Activated CD4-positive, alpha-beta T cell treated with anti-CD3 and anti-CD28 coated beads, Interleukin-2, Interleukin-6, amounts not matched to agents 100 ng/mL and 50 ng/mL, durations not matched to agents 16 hours and 8 hours (primary cell): ENCODE measurements at places on chromosomes 5 and 9.

- no peak for DNase-seq
Measured at GRCh38 chr9:86577420-86578333, 223.5 kb upstream of the TUT7 start.

GRCh38 chr9:123063896-123064295 lies 30.4 kb downstream of the GPR21 start:
- DNase-seq = no peak

GRCh38 chr5:141001844-141002604 lies 35.7 kb downstream of the PCDHAC2 start:
- DNase-seq = no peak

DNA sequence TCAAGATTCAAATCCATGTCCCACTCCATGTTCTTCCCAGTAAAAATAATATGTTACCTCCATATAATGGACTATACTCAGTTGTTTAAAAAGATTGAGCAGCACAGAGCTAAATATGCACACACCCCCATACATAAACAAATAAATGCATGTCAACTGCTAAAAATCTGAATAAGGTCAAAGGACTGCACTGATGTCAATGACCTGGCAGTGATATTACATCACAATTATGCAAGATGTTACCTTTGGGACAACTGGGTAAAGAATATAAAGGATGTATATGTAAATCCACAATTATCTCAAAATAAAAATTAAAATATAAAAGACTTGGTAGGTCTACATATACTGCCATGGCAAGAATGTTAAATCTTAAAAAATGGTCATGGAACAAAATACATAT lies 57.9 kb downstream of the CDK5RAP2 start:
- DNase-seq = no peak

DNA sequence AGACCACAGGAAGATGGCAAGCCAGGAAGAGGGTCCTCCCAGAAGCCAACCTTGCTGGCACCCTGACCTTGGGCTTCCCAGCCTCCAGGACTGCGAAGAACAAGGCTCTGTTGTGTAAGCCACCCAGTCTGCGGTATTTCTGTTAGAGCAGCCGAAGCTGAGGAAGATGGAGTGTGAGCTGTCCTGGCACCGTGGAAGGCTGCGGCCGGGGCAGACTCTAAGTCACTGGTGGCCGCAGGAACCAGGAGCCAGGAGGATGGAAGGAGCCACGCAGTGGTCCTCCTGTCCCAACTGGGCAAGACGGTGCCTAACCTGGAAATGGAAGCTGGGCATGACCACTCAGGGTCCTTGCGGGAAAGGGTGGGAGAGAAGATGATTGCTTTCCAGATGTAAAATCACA lies 89.1 kb downstream of the ZNF354C start:
- no peak for DNase-seq

GRCh38 chr9:84151236-84151635 lies 170.6 kb downstream of the RMI1 start:
- DNase-seq = no peak

DNA sequence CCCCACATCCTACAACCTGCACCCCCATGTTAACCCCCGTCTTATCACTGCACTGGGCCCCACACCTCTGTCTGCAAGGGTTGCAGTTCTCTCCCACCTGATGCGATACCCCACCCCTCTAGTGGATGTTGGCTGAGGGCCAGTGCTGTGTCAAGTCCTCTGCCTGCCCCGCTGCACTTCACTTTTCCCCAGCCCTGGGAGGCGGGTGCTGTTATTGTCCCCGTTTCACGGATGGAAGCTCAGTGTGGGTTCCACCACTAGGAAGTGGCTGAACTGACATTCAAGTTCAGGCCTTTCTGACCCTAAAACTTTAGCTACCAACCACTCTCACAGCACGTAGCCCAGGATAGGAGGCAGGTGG lies 3.5 kb downstream of the SNCB start:
- DNase-seq = no peak
